Spinal cord (tissue), 10 donors: ENCODE measurements at places on chromosomes 6 and 20.

DNA sequence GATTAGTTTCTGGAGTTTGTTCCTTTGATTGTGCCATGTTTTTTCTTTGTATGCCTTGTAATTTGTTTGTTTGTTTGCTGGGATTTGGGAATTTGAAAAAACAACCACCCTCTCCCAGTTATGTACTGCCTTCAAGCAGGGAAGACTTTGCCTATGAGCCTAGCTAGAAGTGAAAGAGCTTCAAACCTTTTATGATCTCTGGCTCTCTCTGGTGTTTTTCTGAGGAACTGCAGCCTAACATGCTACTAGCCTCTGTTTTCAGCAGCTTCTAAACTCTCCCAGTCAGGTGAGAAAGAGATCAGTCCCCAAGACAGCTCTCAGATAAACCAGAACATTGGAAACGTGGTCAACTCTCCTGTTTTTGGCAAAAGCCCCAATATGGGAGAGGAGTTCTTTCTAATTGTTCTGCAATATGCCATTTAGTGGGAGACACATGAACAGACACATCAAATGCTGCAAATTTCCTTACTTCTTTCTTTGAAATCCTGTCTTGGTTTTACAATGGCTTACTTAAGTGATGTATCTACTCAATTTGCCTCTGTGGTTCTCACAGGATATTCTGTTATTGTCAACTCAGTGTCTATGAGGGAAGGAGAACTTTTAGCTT is 58.9 kb upstream of the SERINC1 start:
- peak; percentile 17 for DNase-seq

- DNase-seq = no peak
Observed at GRCh38 chr6:14386263-14386662, 268.7 kb downstream of the CD83 start.

- DNase-seq = no peak
Observed at GRCh38 chr20:50916257-50916656, 15.0 kb downstream of the ADNP start.

DNA sequence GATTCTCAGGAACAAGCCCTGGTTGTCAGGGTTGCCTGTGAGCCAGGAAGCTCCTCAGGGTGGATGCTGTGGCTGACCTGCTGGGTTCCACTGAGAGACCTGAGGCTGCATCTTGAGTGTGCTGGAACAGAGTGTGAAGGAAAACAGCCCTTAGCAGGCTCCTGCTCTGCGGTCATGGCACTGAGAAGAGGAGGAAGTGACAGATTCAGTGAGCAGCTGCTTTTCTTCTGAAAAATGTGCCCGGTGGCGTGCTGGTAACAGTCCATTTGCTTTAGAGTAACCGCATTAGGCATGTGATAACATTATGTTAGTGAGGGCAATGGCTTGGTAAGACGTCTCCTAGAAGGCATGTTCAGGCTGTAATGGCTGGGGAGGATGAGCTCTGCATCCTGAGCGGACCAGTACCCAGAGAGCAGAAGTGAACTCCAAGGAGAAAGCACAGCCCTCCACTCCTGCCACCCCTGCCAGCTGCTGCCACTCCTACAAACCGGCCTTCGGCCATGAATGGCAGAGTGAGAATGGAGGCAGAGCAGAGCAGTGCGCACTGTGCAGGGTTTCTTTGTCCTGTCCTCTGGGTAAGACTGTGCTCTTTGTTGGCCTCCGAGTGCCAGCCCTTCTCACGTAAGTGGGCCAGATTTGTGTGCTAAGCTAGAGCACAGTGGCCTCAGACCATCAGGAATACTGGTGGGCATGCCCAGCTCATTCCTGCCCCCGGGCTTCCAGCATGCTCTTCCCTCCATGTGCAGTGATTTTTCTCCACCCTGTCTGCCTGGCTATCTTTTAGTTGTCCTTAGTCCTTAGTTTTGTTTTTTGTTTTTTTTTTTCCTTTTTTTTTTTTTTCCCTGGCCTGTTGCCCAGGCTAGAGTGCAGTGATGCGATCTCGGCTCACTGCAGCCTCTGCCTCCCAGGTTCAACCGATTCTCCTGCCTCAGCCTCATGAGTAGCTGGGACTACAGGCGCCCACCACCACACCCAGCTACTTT is 98.1 kb upstream of the VSTM2L start:
- DNase-seq = peak; percentile 74

- no peak for DNase-seq
Observed at GRCh38 chr6:47080083-47080596, 38.0 kb upstream of the ADGRF1 start.

DNA sequence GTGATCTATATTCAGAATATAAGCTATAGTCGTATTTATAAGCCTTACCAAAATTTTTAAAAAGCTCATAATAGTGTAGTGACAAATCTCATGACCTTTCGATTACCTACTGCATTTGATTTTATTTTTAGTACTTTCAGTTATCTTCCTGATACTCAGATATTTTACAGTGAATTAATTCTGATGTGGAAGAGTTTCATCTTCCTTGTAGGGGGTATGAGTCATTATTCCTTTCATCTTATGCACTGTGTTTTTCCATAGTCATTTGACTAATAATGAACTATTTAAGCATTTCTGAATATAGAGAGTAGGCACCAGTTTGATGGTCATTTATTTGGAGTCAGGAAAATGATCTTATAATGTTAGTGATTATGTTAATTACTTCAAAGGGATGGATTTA is 36.4 kb downstream of the HDGFL1 start:
- no peak for DNase-seq

- DNase-seq = no peak
Observed at GRCh38 chr20:300345-300990, 3.1 kb downstream of the ZCCHC3 start.

DNA sequence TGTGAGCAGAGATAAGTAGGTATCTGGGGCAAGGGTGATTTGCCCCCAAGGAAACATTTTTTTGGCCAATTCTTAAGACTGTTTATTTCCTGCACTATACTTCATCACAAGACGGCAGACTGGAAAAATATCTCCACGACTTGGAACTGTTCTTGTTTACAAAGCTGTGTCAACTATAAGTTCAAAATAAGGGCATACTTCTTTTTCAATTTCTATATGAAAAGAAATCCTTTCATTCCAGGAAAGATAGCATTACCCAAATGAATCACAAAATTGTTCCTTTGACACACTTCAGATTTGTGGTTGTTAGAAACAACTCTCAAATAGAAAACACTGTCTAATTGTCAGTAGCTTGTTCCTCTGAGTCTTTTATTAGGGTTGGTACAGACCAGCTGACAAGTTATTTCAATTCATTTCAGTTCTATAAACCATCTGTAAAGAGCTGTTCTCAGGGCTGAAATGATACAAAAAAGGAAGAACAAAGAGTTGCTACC is 212.9 kb upstream of the PRDM1 start:
- DNase-seq = no peak

DNA sequence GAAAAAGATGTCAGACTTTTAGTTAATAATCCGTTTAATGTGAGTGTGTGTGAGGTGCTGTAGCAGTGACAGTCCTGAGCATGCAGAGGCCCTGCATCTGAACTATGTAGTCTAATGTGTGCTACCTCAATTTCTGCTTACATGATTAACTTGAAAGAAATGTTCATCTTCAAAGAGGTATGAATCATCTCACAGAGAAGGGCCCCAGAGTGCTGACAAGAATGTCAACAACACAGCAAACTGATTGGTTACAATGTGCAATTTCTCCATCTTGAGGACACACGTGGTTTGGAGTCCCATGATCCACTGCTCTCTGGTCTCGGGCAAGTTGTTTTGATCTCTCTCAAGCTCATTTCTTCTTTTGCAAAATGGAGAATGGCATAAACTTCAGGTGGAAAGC is 61.7 kb upstream of the EMILIN3 start:
- no peak for DNase-seq

DNA sequence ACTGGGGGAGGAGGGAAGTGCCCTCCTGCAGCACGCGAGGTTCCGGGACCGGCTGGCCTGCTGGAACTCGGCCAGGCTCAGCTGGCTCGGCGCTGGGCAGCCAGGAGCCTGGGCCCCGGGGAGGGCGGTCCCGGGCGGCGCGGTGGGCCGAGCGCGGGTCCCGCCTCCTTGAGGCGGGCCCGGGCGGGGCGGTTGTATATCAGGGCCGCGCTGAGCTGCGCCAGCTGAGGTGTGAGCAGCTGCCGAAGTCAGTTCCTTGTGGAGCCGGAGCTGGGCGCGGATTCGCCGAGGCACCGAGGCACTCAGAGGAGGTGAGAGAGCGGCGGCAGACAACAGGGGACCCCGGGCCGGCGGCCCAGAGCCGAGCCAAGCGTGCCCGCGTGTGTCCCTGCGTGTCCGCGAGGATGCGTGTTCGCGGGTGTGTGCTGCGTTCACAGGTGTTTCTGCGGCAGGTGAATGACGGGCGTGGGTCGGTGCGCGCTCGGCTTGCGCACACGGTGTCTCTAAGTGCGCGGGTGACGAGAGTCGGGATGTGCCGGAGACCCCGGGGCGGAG is at the start of gene CDKN1A:
Gene CDKN1A (plus strand): TSS at position 227 of the 555 bp plus-strand sequence. CDS start 5,388 bp downstream, outside the sequence.
- DNase-seq = peak; percentile 35

DNA sequence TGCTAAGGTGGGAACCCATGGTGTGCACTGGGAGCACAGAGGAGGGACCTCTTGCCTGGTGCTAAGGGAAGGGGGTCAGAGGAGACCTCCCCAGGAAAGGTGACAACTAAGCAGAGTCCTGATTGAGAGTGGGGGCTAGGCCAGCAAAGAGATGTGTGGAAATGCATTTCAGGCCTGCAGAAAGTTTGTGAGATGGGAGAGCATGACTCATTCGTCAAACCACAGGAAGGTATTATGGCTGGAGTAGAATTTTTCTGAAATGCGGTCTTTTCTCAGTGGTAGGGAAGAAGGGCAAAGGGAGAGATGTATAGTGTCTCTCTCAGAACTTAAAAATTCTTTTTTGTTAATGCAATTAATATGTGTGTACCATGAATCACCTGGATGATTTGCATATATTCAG is 23.6 kb upstream of the EDN1 start:
- no peak for DNase-seq

DNA sequence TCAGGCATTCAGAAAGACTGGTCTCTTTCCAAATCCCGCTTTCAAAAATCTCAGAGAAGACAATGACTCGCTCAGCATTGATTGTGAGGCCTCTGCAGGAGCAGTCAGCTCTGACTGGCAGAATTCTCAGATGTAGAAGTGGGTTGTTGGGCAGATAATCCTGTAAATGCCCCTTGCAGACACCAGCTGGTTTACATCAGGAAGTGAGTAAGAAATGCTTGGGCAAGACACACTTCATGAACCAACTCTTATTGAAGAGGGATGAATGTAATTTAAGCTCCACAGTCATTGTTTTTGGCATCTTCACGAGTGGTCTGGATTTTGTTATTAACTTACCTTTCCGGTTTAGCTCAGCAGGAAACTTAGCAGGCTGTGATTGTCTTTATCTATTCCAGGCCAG is 166.6 kb downstream of the PLCB4 start:
- DNase-seq = no peak

DNA sequence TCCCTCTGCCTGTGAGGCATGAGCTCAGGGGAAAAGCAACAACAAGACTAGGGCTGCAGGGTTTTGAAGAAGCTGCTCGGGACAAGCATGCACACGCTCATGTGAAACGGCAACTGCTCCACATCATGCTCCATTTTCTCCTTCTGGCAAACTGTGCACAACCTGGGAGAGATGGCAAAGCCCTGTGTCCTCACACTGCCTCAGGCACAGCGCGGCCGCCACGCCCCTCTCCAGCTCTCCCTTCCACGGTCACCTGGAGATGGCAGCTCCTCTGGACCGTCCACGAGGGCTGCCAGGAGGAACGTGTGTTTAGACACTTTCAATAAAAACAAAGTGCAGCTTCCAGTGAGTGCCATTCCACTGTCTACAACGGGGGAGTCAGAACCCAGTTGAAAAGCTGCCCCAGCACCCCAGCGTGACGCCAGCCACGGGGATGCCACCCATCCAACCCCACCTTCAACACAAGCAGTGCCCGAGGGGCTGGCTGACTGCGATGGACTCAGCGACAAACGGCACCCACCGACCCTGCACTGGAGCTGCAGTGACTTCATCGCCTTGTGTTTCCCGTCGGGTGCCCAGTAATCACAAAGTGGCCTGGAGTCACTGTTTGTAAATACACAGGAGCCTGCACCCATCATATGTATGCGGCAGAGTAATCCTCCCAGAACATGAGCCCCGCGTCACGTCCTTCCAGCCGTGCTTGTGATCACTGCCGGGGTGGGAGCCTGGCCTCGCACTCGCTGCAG is 16.1 kb downstream of the SMOC2 start:
- no peak for DNase-seq

GRCh38 chr6:119360262-119360915 is 10.8 kb upstream of the MAN1A1 start:
- DNase-seq = no peak

- DNase-seq = no peak
Observed at GRCh38 chr6:126422912-126423311, 83.0 kb downstream of the CENPW start.

DNA sequence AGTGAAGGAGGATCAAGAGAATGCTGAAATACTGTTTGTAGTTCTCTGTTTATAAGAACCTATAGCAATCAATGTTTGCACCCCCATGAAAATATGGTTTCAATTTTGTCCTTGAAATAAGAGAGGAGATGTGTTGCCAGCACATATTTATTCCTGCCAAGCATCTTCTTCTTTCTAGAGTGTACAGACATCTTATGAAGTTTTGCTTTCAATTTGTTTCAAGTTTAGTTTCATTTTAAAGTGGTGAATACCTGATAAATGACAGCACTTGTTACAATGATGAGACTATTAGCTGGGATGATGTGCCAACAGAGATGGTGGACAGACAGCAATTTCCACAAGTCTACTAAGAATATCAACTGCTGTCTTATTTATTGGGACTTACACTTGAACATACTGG is 39.2 kb upstream of the CENPW start:
- no peak for DNase-seq

DNA sequence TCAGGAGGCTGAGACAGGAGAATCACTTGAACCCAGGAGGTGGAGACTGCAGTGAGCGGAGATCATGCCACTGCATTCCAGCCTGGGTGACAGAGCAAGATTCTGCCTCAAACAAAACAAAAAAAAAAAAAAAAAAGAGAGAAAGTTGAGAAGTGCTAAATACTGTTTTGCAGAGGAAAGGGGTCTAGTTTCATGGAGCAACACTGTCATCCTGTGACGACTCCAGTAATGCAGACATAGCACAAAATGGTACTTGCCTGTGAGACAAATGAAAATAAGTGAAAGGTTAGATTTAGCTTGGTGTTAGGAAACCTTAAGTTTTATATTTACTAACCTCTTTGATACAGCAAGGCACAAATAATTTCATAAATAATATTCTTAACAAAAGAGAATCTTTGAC is 29.7 kb downstream of the CEP162 start:
- no peak for DNase-seq

DNA sequence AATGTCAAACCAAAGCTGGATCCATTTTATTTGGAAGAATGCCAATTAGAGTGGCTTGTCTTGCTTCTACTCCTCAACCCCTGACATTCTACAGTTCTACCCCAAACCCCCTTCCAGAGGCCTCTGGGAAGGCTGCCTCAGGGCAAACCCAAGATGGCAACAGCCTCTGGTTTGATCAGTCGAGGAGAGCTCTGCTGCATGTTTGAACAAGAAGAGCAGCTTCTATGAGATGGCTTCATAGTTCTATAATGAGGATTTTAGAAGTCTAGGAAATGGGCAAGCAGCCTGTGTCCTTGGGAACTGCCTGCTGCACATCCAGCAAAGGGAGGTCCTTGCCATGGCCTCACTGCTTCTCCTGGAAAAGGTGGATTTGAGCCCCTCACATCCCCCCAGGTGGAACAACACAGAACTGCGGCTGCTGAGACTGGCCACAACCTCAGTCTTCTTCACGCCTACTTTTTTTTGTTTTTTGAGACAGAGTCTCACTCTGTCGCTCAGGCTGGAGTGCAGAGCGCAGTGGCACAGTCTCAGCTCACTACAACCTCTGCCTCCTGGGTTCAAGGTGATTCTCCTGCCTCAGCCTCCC is 37.9 kb downstream of the ZC3H12D start:
- no peak for DNase-seq

- DNase-seq = no peak
Observed at GRCh38 chr6:125094563-125094962, 59.0 kb upstream of the TPD52L1 start.

- DNase-seq = no peak
Observed at GRCh38 chr20:18628330-18628920, 40.6 kb downstream of the DTD1 start.
